ENCODE measurements at places on chromosomes 5 and 9.

DNA sequence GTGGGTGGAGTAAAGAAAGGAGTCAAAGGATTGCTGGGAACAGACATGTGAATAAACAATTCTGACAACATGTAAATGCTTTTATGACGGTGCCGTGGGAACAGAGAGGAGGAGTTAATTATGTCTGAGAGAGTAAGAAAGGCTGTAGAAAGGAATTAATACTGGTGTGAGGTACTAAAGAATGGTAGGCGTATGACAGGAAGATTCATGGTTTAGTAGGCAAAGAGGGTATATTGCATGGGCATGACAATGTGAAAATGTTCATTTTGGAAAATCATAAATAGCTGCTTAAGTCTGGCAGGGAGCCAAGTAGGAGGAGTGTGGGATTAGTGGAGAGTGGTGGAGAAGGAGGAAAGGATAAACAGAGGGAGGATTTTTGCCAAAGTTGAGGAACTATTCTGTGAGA, 19.7 kb downstream of the NAA35 start:
- no peak for DNase-seq

DNA sequence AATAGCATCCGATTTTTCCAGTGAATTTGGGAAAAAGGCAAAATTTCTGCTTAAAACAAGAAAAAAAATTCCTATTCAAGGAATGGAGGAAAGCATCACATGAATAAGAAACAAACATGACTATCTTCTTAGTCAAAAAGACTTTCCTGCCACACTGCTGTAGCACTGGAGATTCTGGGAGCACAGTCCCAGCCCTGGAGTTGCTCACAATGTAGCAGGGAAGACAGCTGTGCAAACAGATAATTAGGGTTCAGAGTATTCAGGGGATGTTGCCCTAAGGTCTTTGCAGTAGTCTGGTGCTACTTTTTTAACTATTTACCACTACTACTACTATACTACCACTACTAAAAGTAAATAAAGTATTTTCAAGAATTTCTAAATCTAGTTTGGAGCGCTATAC, 86.5 kb downstream of the BNC2 start:
- no peak for DNase-seq

DNA sequence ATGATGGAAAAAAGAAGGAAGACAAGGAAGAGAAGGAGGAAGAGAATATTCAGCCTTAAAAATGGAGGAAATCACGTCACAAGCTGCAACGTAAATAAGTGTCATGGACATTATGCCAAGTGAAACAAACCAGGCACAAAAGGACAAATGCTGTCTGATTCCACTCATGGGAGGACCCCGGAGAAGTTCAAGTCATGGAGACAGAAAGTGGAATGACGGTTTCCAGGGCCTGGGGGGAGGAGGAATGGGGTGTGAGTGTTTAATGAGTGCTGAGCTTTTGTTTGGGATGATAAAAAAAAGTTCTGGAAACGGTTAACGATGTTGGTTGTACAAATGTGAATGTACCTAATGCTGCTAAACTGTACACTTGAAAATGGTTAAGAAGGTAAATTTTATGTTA, 439.5 kb downstream of the GADD45G start:
- DNase-seq = no peak

- no peak for DNase-seq
These were observed 287.8 kb downstream of the TLR4 start for GRCh38 chr9:117992006-117992405.

GRCh38 chr9:81625969-81626368, 63.4 kb downstream of the TLE1 start:
- no peak for DNase-seq
